ENCODE measurements at places on chromosomes 16 and 17. TPM values are rescaled to one million over a fixed set of nuclear protein-coding genes. Genes with fewer than 3 reads are reported as not detected.
A peak's percentile ranks its signal among the peaks of the same experiment; 100 is the strongest.

DNA sequence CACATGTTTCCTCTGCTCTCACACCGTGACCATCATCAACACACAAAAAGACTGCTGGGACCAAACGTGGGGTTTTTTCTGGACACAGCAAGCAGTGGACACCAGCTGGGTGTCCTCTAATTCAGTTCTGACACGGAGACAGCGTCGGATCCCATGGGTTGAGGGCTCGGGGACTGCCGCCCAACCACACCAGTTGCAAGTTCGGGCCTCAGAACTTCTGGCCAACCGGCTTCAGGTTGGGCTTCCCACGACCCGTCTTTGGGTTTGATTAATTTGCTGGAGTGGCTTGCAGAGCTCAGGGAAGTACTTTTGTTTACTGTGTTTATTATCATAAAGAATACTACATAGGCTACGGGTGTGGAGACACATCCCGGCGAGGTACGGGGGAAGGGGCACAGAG, 97.8 kb downstream of the BANP start:
- no peak for DNase-seq

GRCh38 chr17:38727736-38728135, 2.4 kb upstream of the CISD3 start:
- DNase-seq, result peak; percentile 81

- peak; percentile 81 for DNase-seq
Measured at GRCh38 chr17:77887464-77888241, 70.8 kb upstream of the TNRC6C start.

DNA sequence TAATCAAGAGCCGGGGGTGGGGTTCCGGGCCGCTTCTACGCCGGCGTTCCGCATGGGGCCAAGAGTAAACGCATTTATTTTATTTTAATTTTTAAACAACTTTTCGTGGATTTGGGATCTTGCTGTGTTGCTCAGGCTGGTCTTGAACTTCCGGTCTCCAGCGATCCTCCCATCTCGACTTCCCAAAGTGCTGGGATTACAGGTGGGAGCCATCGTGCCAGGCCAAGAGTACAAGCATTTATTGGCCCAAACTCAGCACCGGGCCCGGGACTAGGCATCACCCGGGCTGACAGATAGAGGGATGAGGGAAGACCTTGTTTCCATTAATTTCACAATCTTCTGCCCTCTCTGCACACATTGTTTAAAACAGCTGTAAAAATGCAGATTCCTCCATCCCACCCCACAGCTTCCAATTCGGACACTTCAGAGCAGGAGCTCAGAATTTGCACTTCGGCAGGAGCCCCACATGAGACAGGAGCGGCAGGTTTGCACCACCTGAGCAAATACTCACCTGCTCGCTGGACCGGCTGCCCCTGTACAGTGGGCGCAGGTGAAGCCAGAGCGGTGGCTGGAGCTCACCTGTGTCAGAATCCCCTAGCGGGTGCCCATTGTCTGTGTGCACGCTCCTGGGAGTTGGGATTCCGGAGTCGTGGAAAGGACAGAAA, 663 bp upstream of the GINS2 start:
- DNase-seq, result no peak

DNA sequence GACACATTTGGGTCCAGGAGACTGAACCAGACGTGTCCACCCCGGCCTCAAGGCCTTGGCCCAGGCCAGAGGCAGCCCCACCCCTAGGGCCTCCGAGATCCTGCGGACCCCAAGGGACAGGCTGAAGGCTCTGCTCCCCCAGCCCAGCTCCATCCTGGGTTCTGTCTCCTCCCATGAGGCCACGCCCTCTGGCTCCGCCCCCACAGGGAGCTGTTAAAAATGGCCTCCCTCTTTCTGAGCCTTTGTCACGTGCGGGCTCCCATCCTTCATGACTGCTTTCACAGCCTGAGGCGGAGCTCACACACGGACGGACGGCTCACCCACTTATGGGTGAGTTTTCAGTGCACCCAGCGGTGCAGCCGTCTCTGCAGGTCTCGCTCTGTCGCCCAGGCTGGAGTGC, 6.5 kb upstream of the CACNA1H start:
- no peak for DNase-seq

GRCh38 chr17:66472123-66472522, 169.7 kb downstream of the PRKCA start:
- no peak for DNase-seq

DNA sequence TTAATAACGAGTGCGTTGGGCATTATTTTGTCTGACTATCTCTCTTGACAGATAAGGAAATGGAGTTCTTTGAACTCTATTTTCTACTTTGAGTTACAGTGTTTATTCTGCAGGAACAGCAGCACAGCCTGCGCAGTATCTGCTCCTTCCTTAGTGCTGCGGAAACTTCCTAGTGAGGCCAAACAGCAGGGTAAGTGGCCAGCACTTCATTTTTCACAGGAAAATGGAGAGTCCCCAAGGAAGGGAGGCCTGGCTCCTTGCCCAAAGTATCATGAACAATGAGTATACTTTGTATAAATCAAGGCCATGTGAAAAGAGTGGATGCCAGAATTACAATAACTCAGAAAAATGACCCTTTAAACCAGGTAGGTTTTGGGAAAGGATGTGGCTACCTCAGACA, 140.6 kb downstream of the VPS53 start:
- DNase-seq, result no peak

GRCh38 chr17:66337268-66337667, 34.9 kb downstream of the PRKCA start:
- DNase-seq, result no peak

- DNase-seq, result no peak
Measured at GRCh38 chr17:83103200-83103942, 24.0 kb downstream of the METRNL start.

DNA sequence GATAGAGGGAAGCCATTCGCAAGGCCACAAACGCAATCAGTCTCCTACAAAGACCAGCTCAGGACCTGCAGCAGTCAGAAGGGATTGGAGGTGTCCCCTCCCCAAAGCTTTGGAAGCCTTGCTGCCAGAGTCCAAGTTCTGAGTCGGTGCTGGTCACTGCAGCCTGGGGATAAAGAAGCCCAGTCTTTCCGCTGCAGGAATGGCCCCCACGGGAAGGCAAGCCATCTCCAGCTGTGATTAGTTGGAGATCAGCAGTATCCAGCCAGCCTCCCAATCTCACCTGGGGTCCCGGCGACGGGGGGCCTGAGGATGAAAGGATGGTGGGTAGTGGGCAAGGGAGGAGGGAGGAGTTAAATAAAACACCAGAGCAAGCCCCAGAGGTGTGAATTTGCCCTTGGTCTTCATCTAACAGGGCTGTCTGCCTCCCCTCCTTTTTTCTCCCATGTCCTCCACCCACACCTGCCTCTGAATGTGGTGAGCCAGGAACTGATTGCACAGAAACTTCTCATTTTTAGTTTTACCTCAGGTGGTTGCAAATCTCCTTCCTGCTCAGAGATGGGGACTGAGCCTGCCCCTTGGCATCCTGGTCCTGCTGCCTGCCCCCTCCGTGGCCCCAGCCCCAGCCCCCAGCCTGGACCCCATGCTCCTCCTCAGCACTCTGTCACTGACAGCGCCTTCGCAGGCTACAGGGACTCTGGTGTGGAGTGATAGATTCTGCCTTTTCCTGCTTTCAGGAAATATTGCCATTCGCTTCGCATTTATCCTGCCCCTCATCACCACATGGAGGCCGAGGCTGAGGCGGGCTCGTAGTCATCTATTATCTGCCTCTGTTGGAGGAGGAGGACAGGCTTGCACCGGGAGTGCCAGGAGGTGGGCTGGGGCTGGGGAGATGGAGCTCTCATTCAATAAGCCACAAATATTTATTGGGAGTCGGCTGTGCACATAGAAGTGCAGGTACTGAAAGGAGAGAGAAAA, 262.9 kb upstream of the SDK2 start:
- DNase-seq, result no peak

GRCh38 chr16:27253526-27253930, 15.0 kb downstream of the NSMCE1 start:
- DNase-seq, result no peak

GRCh38 chr17:36661047-36661666, 59.8 kb downstream of the MRM1 start:
- DNase-seq, result no peak

GRCh38 chr17:64974750-64975317, 55.6 kb upstream of the LRRC37A3 start:
- no peak for DNase-seq

- no peak for DNase-seq
Measured at GRCh38 chr17:27770877-27771276, 29.5 kb downstream of the NOS2 start.

GRCh38 chr16:83136924-83137323, 510.2 kb downstream of the CDH13 start:
- no peak for DNase-seq

GRCh38 chr17:72064606-72065193, 56.1 kb upstream of the SOX9 start:
- no peak for DNase-seq

The RNU2-1 gene
- total RNA-seq, result 3,168 TPM

The HSPB9 gene
- total RNA-seq, result not detected

The ZFP3 gene
- total RNA-seq, result 12.0 TPM

The TBX21 gene
- 17.9 TPM for total RNA-seq

The AGRP gene
- not detected for total RNA-seq

The GNAO1 gene
- total RNA-seq, result 10.8 TPM

Data from CD4-positive, alpha-beta memory T cell (primary cell).